ENCODE measurements at places on chromosomes 4 and X.

DNA sequence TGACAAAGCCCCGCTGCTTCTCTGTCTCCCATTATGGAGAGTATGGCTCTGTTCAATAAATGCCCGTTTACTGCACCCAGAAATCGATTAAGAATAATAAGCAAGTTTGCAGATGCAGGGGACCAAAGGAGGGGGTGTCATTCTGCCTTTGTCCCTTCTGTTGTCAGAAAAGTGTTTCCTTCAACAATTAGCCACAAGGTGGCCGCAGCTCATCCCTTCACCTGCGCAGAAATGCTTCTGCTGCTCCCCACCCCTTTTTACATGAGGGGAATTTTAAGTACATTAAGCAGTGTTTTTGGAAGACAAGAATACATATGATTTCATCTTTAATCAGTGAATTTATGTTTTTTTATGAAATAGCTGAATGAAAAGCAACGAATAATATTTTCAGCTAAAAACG is 175.6 kb upstream of the ARX start:
- DNase-seq: no peak

- DNase-seq: no peak
Measured at GRCh38 chr4:21544415-21544814, 404.2 kb downstream of the KCNIP4 start.

DNA sequence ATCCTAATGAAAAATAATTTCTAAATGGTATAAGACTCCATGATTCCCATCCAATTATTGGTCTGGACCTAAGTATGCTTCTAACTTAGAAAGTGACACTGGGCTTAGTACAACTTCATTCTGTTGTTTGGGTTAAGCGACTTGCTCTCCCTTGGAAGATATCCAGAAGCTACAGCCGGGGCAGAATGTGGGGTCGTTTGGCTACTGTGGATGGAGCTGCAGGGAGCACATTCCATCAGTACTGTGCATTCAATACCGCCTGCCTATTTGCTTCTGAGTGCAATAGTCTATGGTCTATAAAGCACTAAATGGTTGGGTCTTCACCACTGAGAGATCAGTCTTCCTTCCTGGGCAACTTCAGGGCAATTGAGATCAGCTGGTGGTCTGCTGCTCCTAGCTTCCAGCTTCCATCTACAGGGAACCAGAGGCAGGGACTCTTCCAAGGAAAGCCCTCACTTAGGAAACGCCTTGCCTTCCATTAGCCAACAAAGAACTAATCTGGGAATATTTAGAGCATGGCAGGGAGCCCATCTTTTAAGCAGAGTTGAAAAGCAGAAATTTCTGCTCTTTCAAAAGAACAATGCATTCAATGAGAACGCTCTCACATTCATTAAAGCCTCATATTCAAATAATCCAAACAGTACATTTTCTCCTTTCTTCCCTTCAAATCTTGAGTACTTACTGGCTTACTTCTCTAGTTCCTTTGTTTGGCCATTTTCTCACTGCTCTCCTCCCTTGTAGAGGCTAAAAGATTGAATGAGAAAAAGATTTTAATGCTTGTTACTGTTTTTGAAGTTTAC is 1049.9 kb upstream of the TENM3 start:
- no peak for DNase-seq

GRCh38 chr4:88846206-88846790 is 148.7 kb upstream of the NAP1L5 start:
- no peak for DNase-seq

- DNase-seq: no peak
Measured at GRCh38 chrX:113675278-113675677, 834.6 kb upstream of the AMOT start.

- no peak for DNase-seq
Measured at GRCh38 chr4:150464523-150464922, 117.4 kb upstream of the MAB21L2 start.

- DNase-seq: no peak
Measured at GRCh38 chrX:26414534-26414933, 198.6 kb downstream of the MAGEB5 start.

GRCh38 chr4:168150420-168151050 is 58.2 kb downstream of the ANXA10 start:
- no peak for DNase-seq

GRCh38 chrX:78923198-78924015 is 21.8 kb upstream of the P2RY10 start:
- DNase-seq: no peak

- no peak for DNase-seq
Measured at GRCh38 chrX:57964975-57965374, 54.7 kb upstream of the ZXDA start.

GRCh38 chr4:98612318-98613250 is 45.8 kb downstream of the TSPAN5 start:
- DNase-seq: no peak

DNA sequence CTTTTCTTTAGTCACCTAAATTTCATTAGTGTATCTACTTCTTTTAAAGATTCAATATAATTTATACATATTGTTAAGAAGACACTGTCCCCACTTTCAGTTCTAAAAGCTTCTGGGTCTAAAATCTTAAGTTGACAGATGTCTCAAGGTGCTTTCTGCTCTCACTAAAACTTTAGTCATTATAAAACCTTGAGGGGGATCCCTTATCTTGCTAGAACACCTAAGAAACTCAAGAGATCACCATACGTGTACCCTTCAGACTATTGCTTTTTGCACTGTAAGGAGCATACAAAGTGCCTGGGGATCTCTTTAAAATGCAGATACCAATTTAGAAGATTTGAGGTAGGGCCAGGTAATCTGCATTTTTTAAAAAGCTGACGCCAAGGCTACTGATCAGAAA is 30.1 kb downstream of the CYBB start:
- DNase-seq: no peak
